ENCODE measurements at places on chromosomes 7 and 10.

DNA sequence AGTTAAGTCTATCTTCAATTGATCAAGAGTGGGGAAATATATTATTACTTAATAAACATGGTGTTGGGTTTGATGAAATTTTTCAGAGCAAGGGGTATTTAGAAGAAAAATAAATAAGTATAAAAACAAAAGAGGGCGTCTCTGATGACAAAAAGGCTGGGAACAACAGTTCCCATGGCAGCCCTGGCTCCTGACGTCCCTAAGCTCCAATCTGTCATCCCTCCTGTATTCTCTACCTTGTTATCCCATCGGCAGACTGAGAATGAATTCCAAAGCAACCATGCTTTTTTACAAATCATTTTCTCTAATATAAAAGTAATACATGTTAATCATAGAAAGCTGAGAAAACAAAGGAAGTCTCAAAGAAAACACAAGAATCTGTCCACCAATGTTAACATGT lies 55.5 kb downstream of the SORBS1 start:
- DNase-seq = no peak

GRCh38 chr10:71179382-71179781 lies 33.0 kb upstream of the UNC5B start:
- no peak for DNase-seq

DNA sequence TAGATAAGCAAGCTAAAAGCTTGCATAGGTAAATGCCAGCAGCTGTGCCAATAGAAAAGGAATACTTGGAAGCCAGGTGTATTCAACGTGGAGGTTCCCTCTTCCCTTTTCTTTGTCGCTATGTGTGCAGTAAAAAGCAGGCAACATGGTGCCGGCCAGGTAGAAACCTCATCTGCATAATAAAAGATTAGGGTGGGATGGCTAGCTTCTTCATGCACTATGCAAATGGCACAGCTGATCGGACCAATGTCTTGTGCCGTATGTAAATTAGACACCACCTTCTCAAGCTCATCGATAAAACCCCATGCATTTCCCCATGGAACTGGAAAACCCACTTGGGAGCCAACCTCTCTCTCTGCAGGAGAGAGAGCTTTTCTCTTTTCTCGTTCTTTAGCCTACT lies 150.9 kb upstream of the FOXK1 start:
- DNase-seq = no peak

GRCh38 chr10:74542077-74542476 lies 284.3 kb upstream of the KAT6B start:
- no peak for DNase-seq

DNA sequence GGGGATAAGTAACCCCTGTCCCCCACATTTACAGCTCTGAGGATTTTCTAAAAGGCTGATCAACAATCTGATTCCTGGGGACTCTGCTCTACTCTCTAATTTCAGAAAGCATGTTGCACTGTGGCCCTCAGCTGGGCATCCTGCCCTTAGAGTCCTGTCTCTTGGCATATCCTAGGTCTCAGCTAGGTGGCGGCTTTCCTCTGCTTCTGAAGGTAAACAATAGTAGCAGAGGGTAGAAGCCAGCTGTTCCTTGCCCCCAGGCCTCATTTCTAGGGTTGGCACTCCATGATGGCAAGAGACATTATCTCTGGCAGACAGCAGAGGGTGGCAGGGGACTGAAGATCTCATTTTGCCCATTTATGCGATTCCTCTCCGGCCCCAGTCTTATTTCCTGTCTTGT lies 77.0 kb downstream of the ADCYAP1R1 start:
- no peak for DNase-seq

Measured in stimulated activated CD8-positive, alpha-beta memory T cell treated with anti-CD3 and anti-CD28 coated beads, Interleukin-2, amount 100 ng/mL, for 1 hour (primary cell).